ENCODE measurements at places on chromosomes 5 and 9.

DNA sequence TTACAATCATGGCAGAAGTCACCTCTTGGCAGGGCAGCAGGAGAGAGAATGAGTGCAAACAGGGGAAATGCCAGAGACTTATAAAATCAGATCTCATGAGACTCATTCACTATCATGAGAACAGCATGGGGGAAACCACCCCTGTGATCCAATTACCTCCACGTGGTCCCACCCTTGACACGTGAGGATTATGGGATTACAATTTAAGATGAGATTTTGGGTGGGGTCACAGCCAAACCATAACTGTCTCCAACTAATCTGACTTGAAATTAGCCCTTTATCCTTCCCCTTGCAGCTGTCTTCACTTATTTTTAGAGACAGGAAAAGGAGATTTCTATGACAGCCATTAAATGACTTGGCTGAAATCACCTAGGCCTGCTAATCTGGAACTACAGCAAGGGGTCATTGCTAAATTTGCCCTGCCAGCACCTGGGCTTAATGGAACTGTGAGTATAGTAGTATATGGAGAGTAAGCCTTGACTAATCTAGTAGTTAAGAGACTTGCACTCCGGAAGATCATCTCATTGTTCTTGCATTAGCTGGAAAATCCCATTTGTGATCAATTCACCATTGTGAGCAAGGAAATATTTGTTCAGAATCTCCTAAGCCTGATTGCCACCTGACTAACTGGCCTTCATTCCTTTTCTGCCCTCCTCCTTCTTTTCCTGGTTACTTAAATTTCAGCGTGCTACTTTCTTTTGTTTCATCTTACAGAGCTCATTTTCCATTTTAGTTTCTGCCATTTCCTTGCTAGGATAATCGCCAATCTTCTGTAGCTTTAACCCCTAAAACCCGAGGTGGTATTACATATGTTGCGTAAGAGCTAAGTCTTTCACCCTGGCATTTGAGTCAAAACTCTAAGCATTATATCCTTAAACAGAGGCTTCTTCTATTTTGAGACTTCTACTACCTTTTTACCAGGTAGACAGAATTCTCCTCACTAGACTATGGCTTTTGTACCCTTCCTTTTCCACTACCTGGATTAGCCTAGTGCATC lies 65.3 kb upstream of the RUSC2 start:
- DNase-seq, result no peak

DNA sequence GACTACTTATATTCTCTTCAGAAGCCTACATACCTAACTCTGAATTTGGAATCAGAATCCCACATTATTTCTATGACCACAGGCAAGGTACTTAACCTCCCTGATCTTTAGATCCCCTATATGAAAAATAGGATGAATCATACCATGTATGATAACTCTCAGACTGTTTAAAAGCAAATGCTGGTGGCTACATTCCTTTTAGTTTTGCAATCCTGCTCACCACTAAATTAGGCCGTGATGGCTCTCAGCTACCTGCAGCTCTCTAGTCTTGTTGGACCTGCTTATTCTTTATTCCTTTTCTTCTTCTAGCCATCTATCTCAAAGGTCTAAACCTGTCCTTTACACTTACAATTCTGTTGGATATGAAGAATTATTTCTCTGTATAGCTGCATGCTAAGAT lies 303.4 kb upstream of the ATP10B start:
- no peak for DNase-seq

DNA sequence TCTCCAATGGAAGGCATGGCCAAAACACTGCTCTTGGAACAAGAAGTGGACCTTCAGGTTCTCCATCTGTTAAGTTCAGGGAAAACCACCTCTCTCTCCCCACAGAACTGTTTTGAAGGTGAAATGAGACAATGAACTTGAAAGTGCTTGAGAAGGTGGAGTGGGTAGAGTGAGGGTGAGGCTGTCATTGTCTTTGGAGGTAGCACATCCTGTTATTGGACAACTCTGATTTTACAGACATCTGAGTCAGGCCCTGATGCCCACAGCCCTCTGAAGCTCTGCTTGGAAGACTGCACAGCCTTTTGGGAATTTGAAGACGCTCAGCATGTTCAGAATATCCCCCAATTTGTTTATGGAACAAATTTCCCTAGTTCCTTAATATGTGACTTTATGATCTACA lies 27.6 kb upstream of the TEX48 start:
- DNase-seq, result no peak

GRCh38 chr5:3006526-3006925 lies 255.0 kb upstream of the IRX2 start:
- no peak for DNase-seq

DNA sequence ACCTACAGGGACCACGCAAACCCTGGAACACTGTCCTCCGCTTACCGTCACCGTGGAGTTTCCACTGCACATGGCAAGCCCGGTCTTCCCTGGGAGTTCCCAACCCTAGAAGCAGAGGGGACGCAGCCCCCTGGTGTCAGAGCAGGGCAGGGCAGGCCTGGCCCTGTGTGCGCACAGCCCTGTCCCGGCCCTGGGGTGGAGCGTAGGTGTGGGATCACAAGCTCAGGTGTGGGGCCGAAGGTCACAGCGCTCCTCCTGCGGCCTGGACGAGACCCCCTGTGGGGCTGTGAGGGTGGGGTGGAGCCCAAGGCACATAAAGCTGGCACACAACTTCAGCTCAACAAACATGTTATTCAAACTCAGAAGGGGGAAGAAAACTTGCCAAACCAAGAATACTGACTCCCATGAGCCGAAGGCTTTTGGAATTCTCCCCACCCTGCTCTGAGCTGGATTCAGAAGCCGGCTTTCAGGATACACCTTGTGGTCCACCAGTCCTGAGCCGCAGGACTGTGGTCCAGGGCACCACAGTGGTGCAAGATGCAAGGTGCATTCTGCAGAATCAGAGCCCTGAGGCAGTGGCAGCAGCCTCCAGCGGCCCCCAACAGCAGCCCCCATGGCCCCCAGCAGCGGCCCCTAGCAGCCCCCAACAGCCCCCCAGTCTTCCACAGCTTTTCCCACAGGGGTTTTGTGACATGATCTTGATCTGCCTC lies 11.8 kb upstream of the EXOC3 start:
- DNase-seq, result no peak
